ENCODE measurements at places on chromosomes 11 and 22.
A peak's percentile ranks its signal among the peaks of the same experiment; 100 is the strongest.

- no peak for DNase-seq
Observed at GRCh38 chr11:2998073-2998850, 6.1 kb upstream of the NAP1L4 start.

DNA sequence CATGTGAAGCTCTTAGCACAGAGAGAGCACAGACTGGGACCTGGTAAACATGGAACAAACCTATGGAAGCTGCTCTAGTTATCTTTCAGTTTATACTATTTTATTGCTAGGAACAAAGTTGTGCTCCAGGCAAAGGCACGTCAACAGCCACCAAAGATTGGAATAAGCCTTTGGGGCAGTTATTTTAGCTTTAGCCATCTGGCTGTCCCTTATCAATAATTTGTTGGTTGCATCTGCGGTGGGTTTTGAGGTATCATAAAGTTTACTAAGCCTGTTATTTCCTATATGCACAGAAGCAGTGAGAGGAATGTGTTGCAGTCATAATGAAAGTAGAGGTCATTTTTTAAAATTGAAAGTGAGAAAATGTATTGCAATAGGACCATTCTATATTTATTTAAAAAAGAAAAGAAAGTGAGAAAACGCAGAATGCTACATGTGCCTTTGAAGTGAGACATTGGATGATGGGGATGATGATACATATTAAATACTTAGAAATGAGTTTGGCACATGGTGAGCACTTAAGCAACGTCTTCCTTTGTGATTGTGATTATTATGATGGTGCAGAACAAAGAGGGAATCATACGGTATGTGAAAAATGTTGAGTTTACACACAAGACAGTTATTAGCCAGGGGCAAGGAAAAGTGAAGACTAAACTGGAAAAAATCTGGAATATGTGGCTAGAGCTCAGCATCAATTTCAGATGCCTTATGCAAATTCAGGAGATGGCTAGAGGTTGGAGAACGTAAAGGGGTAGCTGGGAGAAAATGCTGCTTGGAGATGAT, 58.3 kb downstream of the PRR5L start:
- DNase-seq, result no peak

- DNase-seq, result no peak
Observed at GRCh38 chr11:121159741-121160140, 58.7 kb downstream of the TECTA start.

DNA sequence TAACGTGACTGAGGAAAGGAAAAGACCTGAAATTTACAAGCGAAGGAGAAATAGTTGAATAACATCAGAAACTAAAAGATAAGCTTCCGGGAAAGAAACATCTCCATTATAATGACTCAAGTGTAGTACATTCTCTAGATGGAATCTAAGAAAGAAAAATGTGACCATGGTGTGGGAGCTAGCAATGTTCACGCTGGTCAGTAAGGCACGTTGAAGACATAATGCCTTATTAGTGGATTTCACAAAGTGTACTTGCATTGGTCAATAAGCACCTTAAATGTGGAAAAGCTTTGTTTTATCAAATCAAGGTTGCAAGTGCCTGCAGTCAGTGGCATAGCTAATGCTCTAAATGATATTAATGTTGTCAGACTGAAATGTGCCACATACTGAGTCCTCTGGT, 2.8 kb upstream of the LARGE1 start:
- no peak for DNase-seq

GRCh38 chr22:33921525-33922348, 1.5 kb upstream of the LARGE1 start:
- DNase-seq, result no peak

- DNase-seq, result no peak
Observed at GRCh38 chr22:49685686-49686085, 142.0 kb downstream of the BRD1 start.

DNA sequence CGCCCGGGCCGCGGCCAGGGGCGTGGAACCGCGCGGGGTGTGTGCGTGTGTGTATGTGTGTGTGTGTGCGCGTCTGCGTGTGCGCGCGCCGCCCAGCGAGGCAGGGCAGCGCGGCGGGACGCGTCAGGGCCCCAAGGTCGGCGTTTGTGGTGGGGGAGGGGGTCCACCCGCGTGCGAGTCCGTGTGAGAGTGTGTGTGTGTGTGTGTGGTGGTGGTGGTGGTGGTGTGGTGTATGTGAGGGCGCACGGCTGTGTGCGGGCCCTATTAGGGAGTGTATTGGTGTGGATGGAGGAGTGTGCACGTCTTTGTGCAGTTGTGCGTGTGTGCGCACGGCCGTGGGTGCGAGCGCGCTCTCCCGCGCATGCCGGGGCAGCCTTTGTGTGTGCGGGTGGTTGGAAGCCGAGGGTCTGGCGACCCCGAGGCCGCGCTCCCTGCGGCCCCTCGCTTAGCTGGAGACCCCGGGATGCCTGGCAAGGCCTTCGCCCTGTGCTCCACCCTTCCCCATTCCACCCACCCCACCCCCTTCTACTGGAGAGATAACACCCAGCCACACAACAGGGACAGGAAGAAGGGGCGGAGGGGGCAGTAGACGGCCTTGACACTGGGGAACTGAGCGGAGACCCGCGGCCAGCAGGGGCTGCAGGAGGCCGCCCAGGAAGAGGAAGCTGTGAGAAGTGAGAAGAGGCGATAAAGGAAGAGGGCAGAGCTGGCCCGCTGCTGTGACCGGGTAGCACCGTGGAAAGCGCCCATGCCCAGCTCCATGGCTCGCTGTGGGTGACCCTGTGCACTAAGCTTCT, 528 bp upstream of the ARRB1 start:
- no peak for DNase-seq

GRCh38 chr11:61254403-61255025, 13.5 kb downstream of the PGA5 start:
- peak; percentile 17 for DNase-seq

- DNase-seq, result no peak
Observed at GRCh38 chr11:33779849-33780528, 5.7 kb upstream of the FBXO3 start.

DNA sequence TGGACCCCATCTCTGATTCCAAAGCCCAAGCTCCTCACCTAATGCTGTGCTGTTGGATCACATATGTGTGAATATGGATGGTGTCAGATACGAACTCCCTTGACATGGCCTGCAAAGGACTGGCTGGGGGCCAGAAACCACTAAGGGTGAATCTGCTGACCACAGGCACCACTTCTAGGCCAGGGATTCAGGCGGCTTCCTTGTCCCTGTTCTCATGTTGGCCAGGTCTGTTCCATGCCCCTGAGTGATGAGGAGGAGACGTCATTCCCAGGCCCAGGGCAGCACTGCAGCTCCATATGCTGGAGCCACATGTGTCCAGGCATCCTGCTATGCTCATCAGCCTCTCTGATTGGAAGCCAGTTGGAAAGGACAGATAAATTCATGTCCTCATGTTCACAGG, 130.0 kb upstream of the BDNF start:
- no peak for DNase-seq

DNA sequence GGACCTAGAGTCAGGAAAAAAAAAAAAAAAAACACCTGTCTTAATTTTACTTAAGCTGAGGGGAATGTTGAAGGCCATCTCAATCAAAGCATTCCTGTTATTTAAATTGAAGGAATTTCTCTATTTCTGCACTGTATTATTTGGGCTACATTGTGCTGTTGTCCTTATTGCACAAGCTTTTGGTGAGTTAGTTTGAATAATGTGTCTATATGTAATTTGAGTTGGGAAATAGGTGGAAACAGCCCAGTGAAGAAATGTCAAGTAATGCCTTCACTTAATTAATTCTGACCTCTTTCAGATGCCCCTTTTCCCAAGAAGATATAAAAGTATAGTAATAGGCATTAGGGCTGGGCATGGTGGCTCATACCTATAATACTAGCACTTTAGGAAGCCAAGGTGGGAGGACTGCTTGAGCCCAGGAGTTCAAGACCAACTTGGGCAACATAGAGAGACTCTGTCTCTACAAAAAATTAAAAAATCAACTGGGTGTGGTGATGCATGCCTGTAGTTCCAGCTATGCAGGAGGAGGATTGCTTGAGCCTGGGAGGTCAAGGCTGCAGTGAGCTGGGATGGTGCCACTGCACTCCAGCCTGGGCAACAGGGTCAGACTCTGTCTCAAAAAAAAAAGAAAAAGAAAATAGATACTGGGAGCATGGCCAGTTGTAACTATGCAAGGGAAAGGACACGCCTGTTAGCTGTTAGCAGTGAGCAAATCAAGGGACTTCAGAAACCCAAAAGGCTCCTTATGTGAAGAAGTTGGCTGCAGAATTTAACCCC, 34.9 kb downstream of the OR10A6 start:
- DNase-seq, result no peak

DNA sequence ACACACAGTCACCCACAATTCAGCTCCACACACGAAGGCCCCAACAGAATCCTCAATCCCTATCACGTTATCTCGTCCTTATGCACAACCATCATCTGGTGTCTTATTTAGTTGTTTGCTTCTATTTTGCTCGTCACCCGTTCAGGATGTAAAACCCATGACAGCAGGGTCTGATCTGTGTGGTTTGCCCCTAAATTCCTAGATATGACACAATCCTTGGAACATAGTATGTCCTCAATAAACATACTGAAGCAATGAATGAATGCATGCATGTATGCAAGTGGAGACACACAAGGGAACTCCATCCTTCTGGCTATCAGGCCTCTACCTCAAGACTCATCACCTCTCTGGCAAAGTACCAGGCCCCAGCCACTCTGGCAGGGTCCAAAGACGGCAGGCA, 20.2 kb downstream of the STARD10 start:
- DNase-seq, result no peak

DNA sequence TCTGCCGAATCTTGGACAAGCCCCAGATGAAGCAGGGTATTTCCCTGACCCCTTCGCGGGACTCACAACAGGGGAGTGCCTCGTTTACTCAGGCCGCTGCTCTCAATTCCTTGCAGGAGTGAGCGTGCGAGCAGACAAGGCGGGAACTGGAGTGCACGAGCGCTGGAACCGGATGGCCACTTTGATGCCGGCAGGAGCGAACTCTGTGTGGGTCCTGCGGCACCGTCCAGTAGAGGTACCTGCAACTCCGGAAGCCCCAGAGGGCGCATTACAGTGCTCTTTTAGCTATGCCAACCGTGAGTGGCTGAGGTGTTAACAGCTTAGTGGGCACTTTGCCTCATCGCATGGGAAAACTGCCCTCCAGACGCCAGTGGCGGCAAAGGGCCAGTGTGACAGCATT, 182.3 kb upstream of the ANO3 start:
- DNase-seq, result no peak

DNA sequence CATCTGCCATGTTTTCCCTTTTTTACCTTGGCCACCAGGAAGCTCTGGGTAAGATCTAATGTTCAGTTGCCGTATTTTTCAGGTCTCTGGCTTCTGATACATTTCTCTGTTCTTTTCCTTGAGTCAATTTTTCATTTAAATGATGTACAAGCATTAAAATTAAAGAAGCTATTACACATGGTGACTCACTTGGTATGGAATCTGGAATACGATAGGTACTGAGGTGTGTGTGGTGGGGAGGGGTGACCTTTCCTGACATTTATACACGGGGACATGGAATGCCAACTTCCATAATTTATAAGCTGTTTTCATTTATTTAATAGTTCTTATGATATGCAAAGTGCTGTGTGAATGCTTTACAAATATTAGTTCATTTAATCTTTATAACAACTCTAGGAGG, 47.8 kb upstream of the ALX4 start:
- no peak for DNase-seq

DNA sequence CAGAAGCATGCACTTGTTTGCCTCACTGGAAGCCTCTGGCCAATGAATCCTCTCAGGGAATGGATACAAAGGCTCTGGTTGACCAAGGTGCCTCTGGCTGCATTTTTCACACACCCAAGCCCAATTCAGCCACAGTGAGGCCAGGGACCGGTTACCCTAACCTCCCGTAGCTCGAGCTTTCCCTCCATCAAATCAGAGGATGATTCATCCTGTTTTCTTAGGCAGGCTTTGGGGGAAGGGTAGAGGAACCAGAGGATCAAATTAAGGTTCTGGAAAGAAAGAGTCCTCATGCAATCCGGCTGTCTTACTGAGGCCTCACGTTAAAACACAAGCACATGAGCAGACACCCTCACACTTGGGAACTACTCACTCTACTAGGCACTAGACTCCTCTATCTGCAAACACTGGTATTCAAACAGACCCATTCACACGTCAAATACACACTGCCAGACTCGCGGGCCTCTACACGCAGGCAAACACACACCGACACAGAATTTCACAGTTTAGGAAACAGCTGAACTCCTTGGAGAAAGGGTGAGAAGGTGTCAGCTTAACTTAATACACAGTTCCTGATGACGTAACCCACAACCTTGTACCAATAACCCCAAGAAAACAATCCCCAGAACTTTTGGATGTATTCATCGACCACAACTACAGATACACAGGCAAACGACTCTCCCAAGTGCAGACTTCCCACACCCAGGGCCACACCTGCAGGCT, 12.4 kb downstream of the NRXN2 start:
- no peak for DNase-seq

GRCh38 chr22:34781681-34782080, 284.3 kb upstream of the ISX start:
- DNase-seq, result no peak

- DNase-seq, result no peak
Observed at GRCh38 chr11:112106070-112106469, 19.4 kb downstream of the SDHD start.

GRCh38 chr11:133136376-133136775, 395.9 kb downstream of the OPCML start:
- no peak for DNase-seq

DNA sequence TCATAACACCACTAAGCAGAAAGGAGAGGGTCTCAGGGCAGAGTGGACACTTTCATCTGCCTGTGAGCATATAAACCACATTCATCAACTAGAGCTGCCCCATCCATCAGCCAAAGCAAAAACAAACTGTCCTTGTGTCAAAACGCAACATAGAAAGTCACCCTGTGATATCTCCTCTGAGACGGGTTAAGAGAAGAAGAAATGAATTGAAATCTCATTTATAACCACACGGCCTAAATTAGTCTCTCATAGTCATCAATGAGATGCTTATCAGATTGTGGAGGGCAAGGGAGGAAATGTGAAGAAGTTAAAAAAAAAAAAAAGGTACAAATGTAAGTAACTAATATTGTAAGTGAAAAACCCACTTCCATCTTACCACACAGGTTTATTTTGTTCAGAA, 75.7 kb downstream of the SIK3 start:
- no peak for DNase-seq

GRCh38 chr22:42169055-42169469, 38.5 kb upstream of the CYP2D6 start:
- peak; percentile 12 for DNase-seq

- no peak for DNase-seq
Observed at GRCh38 chr11:113587308-113587739, 112.1 kb upstream of the DRD2 start.

DNA sequence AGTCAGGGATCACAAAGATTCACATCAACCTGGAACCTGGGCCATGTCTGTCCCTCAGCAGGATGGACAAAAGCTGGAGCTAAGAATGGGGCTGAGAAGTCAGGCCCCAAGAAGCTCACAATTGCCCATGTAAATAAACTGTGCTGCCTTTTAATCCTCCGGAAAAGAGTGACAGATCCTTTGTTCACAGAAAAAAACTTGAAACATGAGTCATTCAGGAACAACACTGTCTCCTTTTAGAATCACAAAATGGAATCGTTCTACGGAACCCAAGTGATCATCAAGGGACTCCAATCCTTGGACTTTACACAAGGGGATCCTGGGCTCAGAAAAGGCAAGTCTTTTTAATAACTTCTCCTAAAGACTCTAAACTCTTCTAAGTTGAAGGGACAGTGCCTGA, 36.1 kb downstream of the RELT start:
- DNase-seq, result no peak
